T-helper 2 cell (primary cell): ENCODE measurements at places on chromosomes 4 and X.

- DNase-seq, result no peak
Observed at GRCh38 chr4:129233691-129234090, 137.7 kb downstream of the C4orf33 start.

DNA sequence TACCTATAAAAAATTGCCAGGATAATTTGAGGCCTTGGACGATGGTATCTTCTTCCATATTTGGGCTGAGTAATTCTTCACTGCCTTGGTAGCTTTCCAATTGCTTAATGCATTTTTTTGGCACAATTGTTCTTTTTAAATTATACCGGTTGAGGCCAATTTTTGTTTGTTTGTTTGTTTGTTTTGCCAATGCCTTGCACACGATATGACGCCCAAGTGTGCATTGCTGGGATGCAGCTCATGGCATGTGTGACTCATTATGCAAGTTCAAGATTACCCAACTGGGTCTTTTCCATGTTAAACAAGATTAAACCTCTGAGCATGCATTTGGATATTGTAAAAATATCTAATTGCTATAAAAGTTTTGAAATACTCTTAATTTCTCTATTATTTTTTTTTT lies 71.1 kb upstream of the KCNIP4 start:
- no peak for DNase-seq

DNA sequence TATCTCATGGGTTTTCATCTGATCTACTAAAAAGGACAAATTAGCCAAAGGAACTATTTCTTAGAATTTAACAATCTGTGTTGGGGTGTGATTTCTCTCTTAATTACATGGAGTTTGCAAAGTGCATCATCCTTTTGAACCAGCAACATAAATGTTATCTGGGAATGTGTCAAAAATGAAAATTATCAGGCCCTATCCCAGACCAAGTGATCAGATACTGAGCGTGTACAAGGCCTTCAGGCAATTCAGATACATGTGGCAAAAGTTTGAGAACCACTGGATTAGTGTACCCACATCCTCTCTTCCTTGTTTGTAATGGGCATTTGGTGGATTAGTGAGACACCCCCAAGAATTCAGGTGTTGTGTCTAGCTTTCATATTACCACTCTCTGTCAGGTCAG lies 3.8 kb downstream of the SH3D19 start:
- no peak for DNase-seq

DNA sequence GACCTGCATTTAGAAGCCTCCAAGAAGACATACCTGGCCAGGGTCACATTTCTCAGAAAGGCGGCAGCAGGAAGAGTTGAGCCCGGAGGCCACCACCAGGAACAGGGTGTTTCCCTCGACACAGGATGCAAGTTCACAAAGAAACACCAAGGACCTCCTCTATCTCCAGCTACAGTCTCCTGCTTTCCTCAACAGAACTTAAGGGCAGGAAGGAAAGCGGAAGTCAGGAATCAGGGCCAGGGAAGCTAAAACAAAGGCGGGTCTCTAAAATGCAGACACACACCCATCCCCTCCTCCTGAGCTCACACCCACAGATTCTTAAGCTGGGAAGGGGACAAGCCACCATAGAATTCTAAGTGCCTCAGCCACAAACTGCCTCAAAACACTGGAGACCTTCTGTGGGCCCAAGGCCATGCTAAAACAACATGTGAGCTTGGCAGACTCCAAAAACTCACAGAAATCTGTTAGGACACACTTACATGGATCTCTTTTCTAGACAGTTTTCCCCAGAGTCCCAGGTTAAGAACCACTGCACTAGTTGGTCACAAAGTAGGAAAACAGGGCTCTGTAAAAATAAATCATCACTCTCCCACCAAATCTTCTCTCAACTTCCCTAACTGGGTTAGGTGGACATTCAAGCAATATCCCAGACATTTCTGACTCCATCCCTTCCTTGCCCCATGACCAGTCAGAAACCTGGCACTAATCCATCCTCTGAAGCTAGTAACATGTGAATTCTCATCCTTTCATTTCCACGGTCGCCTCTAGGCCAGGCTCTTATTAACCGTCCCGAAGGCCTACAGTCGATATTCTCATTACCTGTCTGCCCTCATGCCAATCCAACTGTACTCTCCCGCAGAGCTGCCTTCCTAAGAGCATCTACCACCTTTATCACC lies 163.2 kb downstream of the APBB2 start:
- DNase-seq, result no peak
